T-cell (primary cell): ENCODE measurements at places on chromosomes 12 and 14.

GRCh38 chr12:91968777-91969171 lies 176.9 kb downstream of the BTG1 start:
- DNase-seq = no peak

DNA sequence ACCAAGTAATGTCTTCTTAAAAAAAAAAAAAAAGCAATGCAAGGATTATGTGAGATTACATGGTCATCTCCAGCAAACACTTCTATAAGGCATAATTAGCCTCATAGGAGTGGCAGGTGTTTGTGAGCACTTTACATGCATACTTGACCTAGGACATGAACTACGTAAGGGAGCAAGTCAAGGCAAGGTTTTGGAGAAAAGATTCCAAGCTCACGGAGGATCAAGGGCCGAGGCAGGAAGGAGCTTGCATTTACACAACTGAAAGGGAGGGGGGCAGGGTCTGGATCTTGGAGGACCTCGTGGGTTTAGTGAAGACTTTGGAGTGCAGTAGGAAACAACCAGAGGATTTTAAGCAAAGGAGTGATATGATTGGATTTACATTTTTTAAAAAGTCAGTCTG lies 112.5 kb downstream of the CCER1 start:
- no peak for DNase-seq

- DNase-seq = no peak
Measured at GRCh38 chr12:74885775-74886174, 323.9 kb downstream of the KCNC2 start.

GRCh38 chr12:1206118-1206734 lies 215.2 kb downstream of the ERC1 start:
- no peak for DNase-seq

- no peak for DNase-seq
Measured at GRCh38 chr12:47730341-47730744, 5.1 kb upstream of the ENDOU start.

- DNase-seq = no peak
Measured at GRCh38 chr14:103097994-103098957, 3.8 kb downstream of the EXOC3L4 start.

- no peak for DNase-seq
Measured at GRCh38 chr12:54229624-54230212, 40.9 kb upstream of the SMUG1 start.

GRCh38 chr14:85533861-85534291 lies 3.9 kb downstream of the FLRT2 start:
- DNase-seq = no peak

DNA sequence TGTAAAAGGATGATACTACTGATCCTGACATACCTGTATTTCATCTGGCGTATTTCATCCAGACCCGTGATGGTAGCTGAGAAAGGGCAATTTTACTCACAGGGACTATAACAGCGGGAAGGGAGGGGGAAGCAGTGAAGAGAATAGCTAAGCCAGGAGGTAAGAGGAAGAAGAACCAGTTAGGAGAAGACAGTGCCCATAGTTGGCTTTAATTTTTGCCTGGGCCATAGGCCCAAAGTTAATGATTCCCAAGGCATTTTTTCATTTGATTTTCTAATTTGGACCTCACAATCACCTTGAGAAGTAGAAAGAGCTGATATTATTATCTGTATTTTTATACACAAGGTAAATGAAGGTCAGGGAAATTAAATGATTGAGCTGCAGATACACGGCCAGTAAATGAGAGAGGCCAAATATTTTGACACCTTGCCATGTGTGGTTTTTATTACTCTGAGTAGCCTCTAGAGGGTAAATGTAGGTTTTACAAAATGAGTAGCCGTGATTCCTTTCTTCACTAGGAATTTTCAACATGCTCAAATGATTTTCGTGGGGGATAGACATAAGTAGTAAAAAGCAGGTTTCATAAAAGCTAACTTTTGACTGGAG lies 382.2 kb downstream of the FUT8 start:
- no peak for DNase-seq

GRCh38 chr12:18135509-18135908 lies 45.5 kb upstream of the RERGL start:
- no peak for DNase-seq

- DNase-seq = no peak
Measured at GRCh38 chr12:123096182-123096581, 54.7 kb downstream of the PITPNM2 start.

- DNase-seq = no peak
Measured at GRCh38 chr12:52207106-52207505, 15.3 kb upstream of the KRT80 start.

- no peak for DNase-seq
Measured at GRCh38 chr12:14263742-14264141, 101.7 kb upstream of the ATF7IP start.

DNA sequence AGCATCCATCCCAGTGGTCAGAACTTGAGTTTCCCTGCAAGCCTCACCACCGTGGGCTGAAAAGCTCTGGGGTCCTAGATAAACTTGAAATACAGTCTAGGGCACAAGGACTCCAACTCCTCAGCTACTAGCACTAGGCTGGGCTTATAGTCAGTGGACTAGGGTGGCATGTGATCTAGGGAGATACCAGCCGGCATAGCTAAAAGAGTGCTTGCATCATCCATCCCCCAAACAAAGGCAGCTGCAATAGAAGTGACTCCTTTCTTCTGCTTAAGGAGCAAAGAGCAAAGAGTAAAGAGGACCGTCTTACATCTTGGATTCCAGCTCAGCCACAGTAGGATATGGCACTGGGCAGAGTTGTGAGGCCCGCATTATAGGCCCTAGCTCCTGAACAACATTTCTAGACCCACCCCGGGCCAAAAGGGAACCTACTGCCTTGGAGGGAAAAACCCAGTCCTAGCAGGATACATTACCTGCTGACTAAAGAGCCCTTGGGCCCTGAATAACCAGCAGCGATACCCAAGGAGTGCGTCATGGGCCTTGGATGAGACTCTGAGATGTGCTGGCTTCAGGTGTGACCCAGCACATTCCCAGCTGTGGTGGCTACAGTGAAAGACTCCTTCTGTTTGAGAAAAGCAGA lies 17.9 kb upstream of the SOS2 start:
- no peak for DNase-seq

DNA sequence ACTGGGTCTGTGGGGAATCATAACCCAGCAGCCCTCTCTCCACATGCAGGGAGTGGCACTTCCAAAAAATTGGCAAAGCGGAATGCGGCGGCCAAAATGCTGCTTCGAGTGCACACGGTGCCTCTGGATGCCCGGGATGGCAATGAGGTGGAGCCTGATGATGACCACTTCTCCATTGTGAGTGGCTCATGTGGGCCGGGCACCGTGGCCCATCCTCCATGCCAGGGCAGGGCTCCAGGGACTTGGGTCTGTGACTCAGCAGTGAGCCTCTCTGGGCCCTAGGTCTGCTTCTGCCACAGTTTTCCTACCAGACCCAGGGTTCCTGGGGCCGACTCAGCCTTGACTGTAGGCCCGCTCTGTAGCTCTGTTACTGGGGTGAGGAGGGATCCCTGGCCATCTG lies 2.2 kb downstream of the NPFF start:
- DNase-seq = no peak

GRCh38 chr12:128168273-128168672 lies 98.7 kb upstream of the TMEM132C start:
- DNase-seq = no peak

- no peak for DNase-seq
Measured at GRCh38 chr12:72264548-72265175, 7.5 kb upstream of the TRHDE start.

- no peak for DNase-seq
Measured at GRCh38 chr14:32763673-32764072, 175.0 kb upstream of the NPAS3 start.

DNA sequence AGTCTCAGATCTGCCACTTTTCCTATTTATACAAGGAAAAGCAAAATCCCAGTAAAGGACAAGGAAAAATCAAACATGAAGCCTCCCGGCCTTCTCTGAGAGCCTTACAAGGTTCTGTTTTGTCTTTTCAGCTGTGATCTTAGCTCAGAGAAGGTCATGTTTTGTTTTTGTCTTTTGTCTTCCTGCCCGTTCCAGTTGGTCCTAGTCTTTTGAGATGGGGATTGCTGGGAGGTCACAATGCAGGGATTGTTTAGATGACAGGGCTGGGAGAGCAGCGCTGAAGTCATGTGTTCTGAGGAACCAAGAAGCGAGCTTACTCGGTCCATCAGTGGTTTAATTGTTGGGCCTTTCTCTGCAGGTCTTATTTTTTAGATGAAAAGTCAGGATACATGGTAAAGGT lies 6.0 kb downstream of the PLEKHH1 start:
- DNase-seq = no peak

GRCh38 chr14:104117341-104118005 lies 20.9 kb upstream of the KIF26A start:
- DNase-seq = no peak

DNA sequence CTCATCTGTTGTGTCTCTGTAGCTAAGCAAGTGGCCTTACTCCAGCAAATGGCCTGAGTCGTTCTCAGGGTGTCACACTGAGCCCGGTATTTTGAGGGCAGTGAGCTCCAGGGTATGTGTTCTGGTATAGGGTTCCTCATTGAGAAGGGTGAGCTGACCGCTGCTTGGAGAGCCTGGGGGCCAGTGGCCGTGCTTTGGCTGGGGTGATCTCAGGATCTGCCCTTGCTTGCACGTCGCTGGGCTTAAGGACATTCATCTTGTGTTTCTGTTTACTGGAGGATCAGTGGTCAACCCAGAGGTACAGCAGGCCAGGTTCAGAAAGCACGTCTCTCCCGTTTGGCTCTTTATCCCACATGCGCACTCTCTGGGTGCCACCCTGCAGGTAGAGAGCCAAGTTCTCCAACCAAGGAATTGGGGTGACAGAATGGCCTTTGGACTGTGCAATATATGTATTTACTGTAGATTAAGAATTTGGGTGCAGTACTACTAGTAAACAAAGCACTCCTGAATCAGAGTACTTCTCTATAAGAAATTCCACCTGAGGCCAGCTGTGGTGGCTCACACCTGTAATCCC lies 52.1 kb downstream of the FBXW8 start:
- DNase-seq = no peak

DNA sequence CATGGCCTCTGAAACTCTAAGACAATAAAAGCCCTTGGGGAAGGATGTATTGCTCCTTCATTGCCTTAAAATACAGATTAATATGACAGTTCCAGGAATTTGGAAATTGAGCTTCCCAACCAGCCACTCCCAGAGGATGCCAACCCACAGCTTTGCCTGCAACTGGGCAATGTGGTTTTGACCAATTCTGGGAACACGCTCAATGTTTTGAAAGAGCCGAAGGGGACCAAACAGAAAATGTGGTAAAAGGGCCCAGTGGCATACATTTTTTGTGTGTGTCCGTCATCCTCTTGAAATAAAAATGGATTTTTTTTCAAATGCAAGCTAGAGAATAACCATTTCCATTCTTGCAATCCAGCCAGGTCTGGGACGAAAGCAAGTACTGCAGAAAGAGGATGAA lies 88.3 kb upstream of the PLEKHG7 start:
- DNase-seq = no peak

GRCh38 chr14:57864659-57865058 lies 1.2 kb downstream of the SLC35F4 start:
- DNase-seq = no peak

DNA sequence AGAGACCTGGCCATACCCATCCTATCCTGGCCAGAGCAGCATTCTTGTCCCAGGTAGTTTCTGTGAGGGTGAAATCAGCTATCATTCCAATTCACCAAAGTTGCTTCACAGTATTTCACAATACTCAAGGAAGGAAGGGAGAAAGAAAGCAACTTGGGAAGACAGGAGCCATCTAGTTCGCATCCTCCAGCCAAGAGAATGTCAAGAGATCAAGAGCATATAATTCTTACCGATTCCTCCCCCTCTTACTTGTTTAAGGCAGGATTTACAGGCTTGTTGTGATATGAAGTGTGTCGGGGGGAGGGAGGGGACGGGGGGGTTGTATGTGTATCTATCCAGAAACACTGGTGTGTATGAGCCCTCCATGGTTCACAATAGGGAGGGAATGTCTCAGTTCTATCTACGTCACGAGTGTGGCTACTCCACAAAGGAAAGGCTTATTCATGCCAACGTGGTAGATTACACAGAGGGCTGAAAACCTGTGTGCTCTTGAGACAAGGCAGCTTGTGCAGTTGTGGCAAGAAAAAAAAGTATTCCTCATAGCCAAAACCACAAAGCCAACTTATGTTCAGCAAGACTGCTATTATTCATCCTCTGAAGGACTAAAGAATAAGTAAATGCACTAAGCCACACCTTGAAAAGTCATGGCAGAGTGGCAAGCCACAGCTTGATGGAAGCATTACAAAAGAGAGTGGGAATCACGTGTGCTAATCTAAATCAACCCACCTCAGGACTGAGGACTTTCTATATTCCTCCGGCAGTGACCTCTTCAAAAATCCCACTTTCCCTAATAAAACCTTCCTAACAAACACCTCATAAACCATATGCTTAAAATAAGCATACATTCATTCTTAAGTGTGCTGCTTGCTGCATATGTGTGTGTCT lies 35.0 kb downstream of the CORO1C start:
- DNase-seq = no peak

- no peak for DNase-seq
Measured at GRCh38 chr14:79571366-79571765, 639.9 kb downstream of the DIO2 start.

DNA sequence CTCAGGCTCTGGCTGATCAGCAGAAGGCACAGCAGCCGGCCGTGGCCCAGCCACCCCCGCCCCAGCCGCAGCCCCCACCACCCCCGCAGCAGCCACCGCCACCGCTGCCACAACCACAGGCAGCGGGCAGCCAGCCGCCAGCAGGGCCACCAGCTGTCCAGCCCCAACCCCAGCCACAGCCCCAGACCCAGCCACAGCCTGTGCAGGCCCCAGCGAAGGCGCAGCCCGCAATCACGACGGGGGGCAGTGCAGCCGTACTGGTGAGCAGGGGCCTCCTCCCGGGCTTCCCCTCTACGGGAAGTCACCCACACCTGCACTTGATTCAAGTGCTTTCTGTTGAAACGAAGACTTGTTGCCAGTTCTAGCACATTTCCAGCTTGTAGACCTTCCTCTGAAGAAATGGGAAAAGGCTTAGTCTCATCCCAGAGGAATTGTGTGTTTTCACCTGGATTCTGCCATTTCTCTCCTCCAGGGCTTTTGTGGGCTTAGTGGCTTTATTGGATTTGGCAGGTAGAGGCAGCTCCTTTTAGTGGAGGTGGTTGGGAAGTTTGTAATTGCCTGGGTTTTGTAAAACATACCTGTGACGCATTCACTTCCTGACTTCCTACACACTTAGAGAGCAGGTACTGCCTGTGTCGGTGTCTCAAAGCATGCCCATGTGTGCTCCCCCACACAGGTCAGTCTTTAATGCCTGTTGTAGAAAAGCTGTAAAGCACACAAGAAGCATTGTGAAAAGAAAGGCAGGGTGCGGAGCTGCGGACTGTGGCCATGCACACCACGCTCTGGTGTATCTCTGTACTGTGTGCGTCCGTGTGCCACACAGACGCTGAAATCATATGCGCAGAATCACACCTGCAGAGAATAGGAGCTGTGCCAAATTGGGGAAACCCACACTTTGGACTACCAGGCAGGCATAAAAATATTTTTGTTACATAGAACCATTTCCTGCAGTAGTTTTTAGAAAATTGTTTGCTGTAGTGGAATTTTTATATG lies 90.5 kb downstream of the DDX51 start:
- no peak for DNase-seq

- DNase-seq = no peak
Measured at GRCh38 chr12:2482938-2483660, 311.7 kb upstream of the FKBP4 start.
